ENCODE measurements at places on chromosomes 6 and 20. TPM values are rescaled to one million over a fixed set of nuclear protein-coding genes. Genes with fewer than 3 reads are reported as not detected.

DNA sequence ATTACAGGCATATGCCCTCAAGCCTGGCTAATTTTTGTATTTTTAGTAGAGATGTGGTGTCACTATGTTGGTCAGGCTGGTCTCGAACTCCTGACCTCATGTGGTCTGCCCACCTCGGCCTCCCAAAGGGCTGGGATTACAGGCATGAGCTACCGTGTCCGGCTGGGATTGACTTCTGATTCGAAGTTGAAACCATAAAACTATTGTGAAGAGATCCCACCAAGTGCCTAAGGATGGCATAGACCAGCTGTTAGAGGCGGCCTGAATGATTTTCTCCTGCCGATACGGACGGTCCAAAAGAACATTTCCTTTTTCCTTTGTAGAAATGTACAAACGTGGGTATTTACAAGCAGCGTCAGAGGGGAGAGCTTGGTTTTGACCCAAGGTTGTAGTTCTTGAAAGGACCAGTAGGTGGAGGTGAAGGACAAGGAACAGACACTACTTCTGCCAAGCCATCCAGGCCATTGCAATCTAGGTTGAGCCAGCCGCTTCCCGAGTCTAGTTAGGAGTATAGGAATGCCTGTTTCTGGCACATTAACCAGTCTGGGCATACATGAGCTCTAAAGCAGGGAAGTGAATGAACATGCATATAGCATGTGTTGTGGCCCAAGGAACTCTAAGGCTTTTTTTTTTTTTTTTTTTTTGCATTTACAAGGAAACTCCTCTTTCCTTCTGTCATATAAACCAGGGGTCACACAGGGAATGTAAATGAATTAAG is 29.0 kb downstream of the MOCS3 start:
- DNase-seq, result peak; percentile 93

DNA sequence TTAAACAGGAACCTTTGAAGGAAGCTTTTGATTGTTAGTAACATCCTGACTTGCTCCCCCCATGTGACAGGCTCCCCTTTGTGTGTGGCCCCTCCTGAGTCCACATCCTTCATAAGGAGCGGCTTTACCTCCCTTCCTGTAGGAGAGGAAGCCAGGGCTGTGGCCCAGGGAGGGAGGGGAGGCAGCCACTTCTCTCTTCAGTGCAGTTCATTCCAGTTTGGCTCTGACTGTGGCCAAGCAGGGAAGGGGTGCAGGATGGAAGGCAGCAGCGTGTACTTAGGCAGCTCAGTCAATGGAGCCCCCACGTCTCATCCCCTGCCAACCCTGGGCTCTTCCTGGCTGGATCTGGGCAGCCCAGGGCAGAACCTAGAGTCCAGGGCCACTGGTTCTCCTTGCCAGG is 295.2 kb downstream of the QKI start:
- no peak for DNase-seq

GRCh38 chr6:100999034-100999597 is 118.0 kb upstream of the ASCC3 start:
- DNase-seq, result no peak

DNA sequence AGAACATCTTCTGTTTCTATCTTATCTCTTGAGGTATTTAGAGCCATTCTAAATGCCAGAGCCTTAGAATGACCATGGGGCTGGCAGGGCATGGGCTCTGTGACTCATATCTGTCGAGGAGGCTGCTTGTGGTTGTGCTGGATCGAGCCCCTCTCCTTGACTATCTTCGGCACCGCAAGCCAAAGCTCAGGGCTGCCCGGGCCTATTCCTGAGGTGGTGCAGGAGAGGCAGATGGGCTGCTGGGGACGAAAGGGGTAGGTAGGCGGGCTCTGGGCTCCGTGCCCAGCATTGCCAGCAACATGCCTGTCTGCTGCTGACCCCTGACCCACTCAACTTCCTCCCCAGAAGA is 89.9 kb downstream of the NOL4L start:
- DNase-seq, result no peak

- no peak for DNase-seq
Measured at GRCh38 chr6:7173843-7174503, 66.2 kb downstream of the RREB1 start.

- peak; percentile 51 for DNase-seq
Measured at GRCh38 chr6:106117579-106117978, 31.4 kb downstream of the PRDM1 start.

- DNase-seq, result no peak
Measured at GRCh38 chr20:51450221-51450712, 92.3 kb downstream of the NFATC2 start.

DNA sequence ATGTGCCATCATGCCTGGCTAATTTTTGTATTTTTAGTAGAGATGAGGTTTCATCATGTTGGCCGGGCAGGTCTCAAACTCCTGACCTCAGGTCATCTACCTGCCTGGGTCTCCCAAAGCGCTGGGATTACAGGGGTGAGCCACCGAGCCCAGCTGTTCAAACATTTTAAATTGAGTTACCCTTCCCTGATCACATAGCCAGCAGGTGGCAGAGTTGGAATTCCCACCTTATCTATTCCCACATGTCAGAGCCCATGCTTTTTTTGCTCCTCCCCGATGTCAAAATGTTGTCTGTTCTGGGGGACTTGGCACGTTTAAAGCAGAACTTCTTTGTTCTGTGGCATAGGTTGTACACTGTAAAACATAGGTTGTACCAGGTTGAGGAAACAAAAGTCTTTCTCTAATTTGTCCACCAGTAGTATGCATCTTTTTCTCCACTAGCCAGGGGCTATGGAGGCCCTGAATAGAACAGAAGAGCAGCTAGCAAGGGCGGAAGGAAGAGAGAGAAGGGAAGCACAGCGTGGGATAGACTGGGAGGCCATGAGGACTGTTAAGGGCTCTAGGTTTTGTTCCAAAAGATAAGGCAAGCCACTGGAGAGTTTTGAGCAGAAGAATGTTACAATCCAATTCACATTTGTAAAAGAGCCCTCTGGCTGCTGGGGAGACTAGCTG is 7.3 kb upstream of the LBP start:
- DNase-seq, result no peak

DNA sequence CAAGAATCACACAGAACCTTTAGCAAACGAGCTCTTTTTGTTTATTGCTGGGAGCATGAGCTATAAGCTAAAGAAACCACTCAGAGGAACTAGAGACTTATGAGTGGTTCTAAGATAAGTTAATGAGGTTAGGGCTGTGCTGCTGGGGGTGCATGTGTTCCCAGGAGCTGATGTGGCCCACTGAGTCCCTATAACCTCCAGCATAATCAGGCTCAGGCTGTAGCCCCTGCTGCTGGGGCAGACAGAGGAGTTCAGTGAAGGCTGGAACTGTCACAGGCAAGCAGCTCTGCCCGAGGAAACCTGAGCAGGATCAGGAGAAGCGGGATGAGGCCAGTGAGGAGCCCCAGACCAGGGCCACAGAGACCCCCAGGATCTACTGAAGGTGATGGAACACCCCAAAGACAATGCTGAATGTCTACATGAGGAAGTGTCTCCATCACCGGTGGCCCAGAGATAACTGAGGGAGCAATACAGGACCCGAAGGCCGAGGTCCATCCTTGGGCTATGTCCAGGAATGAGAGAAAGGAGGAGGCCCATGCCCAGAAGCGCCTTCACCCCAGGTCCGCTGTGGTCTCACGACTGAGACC is 17.3 kb downstream of the TUBB2B start:
- no peak for DNase-seq

DNA sequence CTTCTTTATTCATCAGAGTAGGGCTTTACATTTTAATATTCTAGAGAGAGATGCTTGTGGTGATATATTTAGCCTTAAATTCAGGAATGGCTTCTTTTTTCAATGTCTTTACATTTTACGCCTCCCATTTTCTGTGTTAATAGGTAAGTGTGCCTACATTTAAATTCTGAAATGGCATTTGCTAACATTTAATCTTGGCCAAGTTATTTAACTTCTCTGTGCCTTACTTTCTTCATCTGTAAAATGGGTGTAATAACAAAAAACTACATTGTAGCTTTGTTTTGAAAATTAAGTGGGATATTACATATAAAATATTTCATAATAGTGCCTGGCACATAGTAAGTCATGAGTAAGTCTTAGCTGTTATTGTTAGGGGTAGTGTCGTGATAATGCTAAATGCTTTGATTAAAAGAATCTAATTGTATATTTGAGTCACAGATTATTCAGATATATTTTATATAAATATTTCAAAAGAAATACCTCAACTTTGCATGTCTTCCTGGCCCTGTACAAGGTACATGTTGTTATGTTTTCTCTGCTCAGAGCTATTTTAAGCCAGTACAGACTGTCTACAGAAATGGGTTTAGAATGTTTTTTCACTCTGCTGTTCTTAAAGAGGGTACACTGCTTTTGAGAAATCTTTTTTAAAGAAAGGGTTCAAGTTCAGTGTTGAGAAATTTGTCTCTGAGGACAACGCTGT is 18.8 kb downstream of the CARMIL1 start:
- no peak for DNase-seq

DNA sequence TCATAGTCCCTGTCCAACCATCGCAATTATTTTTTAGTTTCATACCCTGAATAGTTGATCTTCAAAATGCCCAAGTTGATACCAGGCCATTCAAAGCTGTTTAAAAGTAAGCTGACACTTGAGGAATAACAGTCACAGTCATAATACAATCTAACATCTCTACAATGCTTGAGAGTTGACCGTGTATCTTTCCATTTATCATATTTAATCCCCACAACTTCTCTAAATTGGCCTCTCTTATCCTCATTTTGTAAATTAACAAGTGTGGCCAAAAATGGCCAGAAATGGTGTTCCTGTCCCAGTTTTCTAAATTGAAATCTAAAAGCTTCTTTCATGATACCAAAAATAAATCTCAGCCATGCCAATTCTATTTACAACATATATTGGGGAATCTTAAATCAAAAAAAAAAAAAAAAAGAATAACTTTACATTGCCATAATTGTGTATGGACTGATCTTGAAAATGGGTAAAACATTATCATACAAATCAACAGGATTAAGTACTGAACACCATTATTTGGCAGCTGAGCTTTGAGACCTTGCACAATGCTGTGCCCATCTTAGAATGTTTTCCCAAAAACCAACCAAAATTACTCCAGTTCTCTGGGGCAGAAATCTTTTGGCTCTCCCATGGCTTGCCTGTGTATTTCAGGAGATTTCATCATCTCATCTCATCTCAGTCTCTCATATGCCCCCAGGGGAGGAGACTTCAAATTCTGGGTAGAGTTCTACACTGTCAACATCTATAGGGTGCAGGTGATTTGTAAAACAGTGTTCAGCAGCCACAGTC is 448.7 kb upstream of the JARID2 start:
- DNase-seq, result no peak

DNA sequence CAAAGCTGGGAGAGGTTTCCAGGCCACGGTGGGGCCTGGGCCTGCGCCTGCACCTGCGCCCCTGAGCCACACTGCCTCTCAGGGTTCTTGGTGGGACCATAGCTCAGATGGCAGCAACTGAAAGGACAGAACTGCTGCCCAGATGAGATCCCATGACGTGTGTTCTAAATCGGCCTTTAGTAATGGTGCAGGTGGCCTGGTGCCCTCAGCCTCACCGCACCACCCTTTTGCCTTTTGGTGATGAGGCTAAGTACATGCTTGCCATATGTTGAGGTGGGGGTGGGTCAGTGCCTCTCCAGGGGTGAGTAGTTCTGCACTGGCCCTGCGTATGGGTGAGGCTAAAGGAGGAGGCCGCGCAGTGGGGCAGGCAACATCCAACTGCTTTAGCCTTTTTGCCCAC is 7.4 kb downstream of the PSMG4 start:
- no peak for DNase-seq

GRCh38 chr6:80478030-80478429 is 371.6 kb downstream of the BCKDHB start:
- DNase-seq, result no peak

DNA sequence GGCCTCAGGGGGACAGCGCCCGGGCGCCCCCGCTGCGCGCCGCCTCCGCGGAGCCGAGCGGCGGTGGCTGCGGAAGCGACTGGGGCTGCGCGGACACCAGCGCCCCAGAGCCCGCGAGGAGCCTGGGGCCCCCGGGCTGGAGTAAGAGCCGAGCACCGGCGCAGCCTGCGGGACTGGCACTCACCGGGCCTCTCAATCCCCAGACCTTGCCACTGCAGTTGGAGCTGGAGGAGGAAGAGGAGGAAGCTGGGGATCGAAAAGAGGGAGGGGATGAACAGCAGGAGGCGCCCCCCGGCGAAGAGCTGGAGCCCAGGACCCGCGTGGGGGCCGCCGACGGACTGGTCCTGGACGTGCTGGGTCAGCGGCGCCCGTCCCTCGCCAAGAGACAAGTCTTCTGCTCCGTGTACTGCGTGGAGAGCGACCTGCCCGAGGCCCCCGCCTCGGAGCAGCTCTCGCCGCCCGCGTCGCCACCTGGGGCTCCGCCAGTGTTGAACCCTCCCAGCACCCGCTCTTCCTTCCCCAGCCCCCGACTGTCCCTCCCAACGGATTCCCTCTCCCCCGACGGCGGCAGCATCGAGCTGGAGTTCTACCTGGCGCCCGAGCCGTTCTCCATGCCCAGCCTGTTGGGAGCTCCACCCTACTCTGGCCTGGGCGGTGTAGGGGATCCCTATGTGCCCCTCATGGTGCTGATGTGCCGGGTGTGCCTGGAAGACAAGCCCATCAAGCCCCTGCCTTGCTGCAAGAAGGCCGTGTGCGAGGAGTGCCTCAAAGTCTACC is 590 bp downstream of the RNF217 start:
- DNase-seq, result peak; percentile 40

- DNase-seq, result peak; percentile 76
Measured at GRCh38 chr6:30450909-30451841, 38.1 kb upstream of the HLA-E start.

DNA sequence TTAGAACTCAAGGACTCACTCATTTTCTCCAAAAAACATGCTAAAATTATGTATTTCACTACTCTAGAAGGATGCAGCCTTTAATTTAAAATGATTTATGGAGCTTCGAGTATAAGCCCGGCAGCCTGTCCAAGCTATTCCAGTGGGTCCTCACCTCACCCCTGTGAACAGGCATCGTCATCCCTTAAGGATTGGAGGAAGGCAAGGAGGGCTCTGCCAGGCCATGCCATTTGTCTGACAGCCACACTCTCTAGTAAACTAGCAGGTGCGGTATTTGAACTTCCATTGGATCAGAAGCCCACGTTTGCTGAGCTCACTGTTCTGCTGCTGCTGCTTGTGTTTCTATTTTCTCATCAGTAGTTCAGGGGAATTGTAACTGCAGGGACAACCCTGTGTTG is 39.8 kb upstream of the NAA20 start:
- DNase-seq, result no peak

- DNase-seq, result no peak
Measured at GRCh38 chr6:116406678-116407345, 36.1 kb downstream of the DSE start.

NRSN2 gene
- 0.89 TPM for total RNA-seq

CNKSR3 gene
- total RNA-seq, result 7.4 TPM

VTA1 gene
- 49.4 TPM for total RNA-seq

OXT gene
- not detected for total RNA-seq

PHACTR3 gene
- 3.7 TPM for total RNA-seq

OOEP gene
- not detected for total RNA-seq

ZC2HC1B gene
- 1.8 TPM for total RNA-seq

TPD52L2 gene
- 45.5 TPM for total RNA-seq

FAM162B gene
- total RNA-seq, result not detected

SUMO4 gene
- 3.9 TPM for total RNA-seq
